ENCODE measurements at places on chromosomes 2 and 18.

DNA sequence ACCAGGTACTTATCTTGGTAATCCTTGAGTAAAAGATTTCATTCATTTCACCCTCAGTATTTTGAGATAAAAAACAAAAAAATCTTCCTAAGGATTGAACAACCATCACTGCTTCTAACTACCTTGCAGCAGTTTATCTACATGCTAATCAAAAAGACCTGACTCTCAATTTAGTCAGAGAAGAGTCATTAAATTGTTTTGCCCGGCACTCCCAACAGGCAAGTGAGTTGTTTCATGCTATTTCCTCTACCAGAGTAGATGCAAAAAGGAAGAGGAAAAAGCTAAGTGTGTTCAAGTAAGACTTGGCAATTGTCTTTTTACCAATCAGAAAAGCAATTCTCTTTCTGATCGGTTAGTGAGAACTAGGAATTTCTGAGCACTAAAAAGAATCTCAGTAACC, 39.5 kb downstream of the MYO5B start:
- DNase-seq: no peak

GRCh38 chr2:63841254-63842022, at the start of gene UGP2:
UGP2 (plus strand) TSS chr2:63841896; CDS start chr2:63842186, 290 bp downstream.
- peak; percentile 85 for DNase-seq

DNA sequence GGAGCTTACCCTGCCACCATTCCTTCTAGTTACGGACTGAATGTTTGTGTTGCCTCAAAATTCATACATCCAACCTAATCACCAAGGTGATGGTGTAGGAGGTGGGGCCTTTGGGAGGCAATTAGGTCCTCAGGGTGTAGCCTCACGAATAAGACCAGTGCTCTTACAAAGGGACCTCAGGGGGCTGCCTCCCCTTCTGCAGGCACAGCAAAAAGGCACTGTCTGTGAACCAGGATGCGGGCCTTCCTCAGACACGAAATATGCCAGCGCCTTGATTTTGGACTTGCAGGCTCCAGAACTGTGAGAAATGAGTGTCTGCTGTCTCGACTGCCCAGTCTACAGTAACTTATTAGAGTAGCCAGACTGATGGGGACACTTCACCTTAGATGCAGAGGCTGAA, 150.4 kb upstream of the HDAC4 start:
- DNase-seq: no peak

DNA sequence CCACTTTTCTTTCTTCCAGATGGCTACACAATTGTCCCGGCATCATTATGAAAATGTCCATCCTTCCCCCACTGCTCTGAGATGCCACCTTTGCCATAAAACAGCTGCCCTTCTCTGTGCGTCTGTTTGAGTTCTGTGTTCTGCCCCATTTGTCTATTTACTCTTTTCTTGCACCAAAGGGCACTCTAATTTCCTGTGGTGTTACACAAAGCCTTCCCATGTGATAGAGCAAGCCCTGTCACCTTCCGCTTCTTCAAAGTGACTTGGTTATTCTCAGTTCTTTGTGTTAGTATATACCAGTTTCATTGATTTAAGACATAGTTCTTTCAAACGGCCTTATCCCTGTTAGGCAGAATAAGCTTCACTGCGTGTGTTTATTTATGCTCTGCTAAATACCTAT, 84.1 kb downstream of the FBXO15 start:
- DNase-seq: no peak

DNA sequence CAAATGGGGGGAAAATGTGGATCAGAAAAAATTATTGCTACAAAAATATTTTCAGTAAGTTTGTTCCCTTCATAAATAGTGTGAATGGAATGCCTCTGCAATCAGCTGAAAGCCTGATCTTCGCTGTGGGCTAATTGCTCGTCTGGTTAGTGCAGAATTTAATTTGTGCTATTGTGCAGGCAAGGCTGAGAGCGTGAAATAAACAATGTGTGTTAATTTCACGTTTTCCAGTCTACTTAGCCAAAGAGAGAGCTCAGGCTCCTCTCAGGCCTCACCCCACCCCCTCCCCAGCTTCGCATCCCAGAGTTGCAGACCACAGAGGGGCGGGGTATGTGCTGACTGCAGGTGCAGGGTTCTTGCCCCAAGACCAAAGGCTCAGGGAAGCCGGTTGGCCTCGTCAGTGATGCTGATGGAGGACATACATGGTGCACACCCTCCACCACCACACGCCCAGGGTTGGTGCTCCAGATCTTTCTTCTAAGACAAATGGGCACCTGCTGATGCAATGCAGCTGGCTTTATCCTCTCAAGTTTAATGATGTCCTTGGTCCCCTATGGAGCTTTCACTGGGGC, 302.6 kb upstream of the SLC14A2 start:
- no peak for DNase-seq

- DNase-seq: no peak
Measured at GRCh38 chr2:47014564-47015051, 99.0 kb upstream of the MCFD2 start.

GRCh38 chr2:26268213-26268612, 23.5 kb downstream of the HADHB start:
- DNase-seq: no peak

GRCh38 chr2:127456960-127457359, 38.7 kb downstream of the PROC start:
- DNase-seq: no peak

GRCh38 chr2:5691985-5692529, at the start of gene SOX11:
SOX11 (plus strand) TSS chr2:5692384; CDS start chr2:5692722, 338 bp downstream.
- DNase-seq: no peak

- DNase-seq: no peak
Measured at GRCh38 chr2:103169861-103170260, 408.0 kb downstream of the TMEM182 start.

DNA sequence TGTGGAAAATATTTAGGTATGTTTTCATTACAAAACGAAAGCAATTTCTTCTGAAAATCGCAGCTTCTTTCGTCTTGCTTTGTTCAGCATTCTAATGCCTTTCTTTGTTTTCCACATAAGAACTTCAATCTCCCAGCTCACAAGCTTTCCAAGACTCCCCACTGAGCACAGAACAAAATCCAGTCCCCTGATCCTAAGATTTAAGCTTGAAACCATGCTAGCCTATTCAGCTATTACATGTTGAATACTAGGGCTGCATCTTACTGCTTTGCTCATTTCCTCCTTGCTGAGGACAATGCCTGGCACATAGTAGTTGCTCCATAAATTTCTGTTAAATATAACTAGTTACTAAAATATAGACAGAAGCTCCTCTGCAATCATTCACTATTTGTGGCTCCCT, 160.6 kb downstream of the GALNT3 start:
- DNase-seq: no peak

- no peak for DNase-seq
Measured at GRCh38 chr2:215716956-215717355, 281.1 kb upstream of the FN1 start.

DNA sequence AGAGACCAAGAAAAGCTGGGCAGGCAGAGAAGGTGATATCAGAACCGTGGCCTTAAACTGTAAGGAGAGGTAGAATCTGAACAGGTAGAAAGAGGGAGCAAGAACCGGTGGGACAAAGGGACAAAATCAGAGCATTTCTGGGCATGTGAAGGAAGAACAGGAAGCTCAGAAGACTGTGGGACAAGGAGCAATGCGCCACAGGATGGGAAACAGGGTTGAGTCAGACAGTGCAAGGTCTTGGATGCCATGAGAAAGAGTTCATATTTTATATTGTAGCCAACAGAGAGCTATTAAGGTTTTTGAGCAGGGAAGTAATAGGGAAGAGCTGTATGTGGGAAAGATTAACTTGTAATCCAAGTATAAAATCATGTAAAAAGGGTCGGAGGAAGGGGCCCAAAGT, 106.4 kb upstream of the UGP2 start:
- DNase-seq: no peak

DNA sequence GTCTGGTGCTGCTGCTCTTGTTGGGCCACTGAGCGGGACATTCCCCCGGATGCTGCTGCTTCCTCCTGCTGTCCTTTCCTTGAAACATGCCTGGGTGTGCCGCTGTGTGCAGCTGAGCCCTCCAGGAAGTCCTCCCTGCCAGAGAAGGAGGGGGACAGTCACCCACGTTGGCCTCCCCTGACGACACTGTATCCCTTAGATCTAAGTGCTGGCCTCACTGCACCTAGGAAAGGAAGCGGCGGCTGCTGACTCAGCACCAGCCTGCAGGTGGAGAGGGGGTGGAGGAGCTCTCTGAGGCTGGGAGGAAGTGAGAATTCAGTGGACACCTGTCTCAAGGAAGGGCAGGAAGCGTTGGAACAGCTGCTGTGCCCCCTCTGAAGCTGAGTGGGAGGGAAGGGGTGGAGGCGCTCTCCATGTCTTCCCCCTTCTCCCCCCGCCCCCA, 239.8 kb downstream of the HAUS1 start:
- DNase-seq: peak; percentile 31

DNA sequence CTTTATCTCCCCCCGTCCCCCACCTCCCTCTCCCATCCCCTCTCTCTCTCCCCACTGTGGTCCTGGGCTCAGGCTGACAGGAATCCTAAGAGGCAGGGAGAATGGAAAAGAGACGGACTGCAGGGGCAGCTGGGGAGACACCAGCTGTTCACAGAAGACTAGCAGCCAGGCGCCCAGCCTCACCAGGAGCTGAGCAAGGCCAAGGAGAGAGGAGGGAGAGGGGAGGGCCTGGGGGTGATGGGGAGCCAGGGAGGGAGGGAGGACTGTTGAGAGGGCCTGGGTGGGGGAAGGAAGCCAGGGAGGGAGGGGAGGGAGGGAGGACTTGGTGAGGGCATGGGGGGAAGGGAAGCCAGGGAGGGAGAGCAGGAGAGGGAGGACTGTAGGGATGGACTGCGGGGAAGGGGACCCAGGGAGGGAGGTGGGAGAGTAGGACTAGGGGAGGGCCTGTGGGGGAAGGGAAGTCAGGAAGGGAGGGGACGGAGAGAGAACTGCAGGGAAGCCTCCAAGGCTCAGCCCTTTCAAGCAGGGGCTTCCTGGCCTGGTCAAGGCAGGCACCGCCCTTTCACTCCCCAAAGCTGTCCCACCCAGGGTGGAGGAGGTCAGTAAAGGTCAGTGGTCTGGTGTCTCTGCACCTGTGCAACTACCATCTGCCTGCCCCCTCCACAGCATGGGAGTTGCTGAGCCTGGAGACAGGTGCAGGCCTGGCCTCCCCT, 517.7 kb upstream of the MYT1L start:
- DNase-seq: no peak

DNA sequence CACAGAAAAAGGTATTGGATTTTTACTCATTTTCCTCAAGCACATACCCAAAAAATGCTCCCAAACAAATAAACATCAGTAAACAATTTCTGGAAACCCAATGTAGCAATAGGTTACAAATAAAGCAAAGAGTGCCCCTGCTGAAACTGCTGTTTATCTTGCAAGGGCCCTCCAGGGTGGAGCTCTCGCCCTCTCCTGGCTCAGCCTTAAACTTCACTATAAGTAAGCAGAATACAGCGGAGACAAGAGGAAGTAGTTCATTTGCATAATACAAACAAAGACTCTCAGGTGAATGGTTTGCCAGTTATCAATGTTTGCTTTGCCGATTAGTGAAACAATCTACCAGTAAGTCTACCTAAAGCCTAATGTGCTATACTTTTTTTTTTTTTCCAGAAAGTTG, 437.6 kb downstream of the DLGAP1 start:
- DNase-seq: no peak

DNA sequence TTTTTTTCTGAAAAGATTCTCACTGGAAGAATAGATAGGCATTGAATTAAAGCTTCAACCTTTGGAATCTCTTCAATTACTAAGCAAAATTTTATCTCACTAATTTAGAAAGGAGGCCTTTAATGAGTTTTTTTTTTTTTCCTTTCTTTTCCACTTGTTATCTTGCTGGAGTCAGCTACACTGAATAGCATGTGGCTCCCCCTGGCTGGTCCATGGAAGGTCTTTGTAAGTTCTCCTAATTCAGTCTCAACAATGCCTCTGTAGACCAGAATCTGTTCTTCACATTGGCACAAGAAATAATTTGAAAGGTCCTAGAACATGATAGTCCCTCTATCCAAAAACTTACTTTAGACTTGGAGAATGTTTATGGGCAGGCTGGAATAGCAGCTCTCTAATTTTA, 24.2 kb upstream of the SCN1A start:
- DNase-seq: no peak

GRCh38 chr18:5662586-5663090, 118.8 kb upstream of the EPB41L3 start:
- no peak for DNase-seq

GRCh38 chr2:235765181-235765820, 271.5 kb downstream of the AGAP1 start:
- DNase-seq: no peak

- no peak for DNase-seq
Measured at GRCh38 chr2:46846536-46846935, 69.1 kb downstream of the MCFD2 start.

- no peak for DNase-seq
Measured at GRCh38 chr18:11047817-11048216, 101.6 kb downstream of the PIEZO2 start.

DNA sequence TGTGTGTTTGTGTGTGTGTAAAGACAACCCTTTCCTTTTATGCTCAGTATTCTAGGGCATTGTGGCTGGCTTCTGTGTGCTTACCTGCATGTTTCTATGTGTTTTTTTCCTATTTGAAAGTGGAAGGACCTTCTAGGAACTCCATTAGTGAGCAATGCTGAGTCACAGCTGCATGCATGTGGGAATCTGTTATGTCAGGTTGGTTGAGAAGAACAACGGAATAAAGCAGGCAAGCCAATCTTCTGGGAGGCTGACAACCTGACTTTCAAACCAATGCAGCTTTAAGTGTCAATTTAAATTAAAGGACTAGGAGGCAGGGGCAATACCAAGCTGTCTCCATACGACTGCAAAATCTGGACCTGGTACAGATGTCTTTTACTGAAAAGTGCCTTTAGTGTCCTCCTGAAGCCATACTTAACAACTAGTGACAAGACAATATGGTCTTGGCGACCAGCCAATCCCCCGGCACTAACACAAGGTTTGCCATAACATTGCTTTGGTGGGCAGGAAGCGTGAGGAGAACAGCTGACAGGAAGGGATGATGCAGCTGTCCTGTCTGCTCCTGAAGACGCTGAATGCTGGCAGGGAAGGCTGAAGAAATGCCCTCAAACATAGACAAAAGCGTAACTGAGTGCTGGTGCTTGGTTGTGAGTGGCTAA, 514.7 kb upstream of the CDH7 start:
- no peak for DNase-seq

- DNase-seq: no peak
Measured at GRCh38 chr2:205773989-205774388, 91.7 kb downstream of the NRP2 start.

Measured in CD4-positive, CD25-positive, alpha-beta regulatory T cell (primary cell).